ENCODE measurements at places on chromosomes 3 and 15.
A peak's percentile ranks its signal among the peaks of the same experiment; 100 is the strongest.

GRCh38 chr3:198079771-198080520, 119.9 kb downstream of the LMLN start:
- DNase-seq, result peak; percentile 75

DNA sequence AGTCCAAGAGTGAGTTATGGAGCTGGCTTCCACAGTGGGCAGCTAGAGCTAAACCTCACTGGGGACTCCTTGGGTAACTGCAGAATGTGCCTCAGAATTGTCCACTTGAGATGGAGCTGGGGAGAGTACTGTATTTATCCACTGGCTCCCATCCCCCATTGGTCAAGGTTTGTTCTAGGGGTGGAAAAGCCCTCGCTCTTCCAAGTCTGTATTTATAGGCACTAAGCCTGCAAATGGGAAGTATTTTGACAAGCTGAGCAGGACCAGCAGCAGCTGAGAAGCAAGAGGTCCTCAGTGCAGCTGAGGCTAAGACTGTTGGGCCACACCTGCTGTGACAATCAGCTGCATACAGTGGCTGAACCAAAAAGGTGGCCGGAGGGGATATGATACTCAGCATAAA, 5.8 kb downstream of the USP13 start:
- DNase-seq, result no peak

DNA sequence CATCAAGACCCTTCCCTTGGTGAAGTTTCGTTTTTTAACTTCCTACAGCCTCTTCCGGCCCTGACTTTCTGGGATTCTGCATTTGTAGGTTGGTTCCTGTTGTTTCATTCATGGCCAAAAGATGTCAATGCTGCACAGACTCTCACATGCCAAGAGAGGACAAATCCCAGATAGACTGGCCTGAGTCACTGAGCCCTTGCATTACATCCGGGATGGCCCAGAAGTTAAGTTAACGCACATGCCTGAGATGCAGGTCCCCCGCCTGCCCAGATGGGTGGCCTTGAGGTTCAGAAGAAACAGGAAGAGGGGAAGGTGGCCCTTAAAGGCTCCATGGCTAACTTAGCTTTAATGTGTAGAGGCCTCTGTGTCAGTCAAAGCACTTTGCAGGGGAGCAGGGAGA, 51.6 kb upstream of the SRGAP3 start:
- no peak for DNase-seq

GRCh38 chr15:58517252-58517681, 85.5 kb downstream of the LIPC start:
- DNase-seq, result no peak

DNA sequence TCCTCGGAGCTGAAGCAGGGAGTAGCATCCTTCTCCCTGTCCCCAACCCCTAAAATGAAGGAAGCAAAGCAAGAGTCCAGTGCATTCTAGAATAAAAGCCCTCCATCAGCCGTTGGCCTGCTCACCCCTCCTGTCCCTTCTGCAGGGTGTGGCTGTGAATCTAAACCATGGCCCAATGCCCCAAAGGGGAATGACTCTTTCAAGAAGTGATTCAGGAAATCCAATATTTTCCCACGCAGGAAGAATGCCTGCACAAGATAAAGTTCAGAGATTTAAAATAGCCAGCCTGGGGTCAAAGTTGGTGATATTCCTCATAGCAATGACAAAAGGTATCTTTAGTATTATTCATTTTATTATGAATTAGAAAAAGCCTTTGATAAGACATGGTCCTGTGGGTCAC, 38.5 kb downstream of the SLCO2A1 start:
- DNase-seq, result no peak

DNA sequence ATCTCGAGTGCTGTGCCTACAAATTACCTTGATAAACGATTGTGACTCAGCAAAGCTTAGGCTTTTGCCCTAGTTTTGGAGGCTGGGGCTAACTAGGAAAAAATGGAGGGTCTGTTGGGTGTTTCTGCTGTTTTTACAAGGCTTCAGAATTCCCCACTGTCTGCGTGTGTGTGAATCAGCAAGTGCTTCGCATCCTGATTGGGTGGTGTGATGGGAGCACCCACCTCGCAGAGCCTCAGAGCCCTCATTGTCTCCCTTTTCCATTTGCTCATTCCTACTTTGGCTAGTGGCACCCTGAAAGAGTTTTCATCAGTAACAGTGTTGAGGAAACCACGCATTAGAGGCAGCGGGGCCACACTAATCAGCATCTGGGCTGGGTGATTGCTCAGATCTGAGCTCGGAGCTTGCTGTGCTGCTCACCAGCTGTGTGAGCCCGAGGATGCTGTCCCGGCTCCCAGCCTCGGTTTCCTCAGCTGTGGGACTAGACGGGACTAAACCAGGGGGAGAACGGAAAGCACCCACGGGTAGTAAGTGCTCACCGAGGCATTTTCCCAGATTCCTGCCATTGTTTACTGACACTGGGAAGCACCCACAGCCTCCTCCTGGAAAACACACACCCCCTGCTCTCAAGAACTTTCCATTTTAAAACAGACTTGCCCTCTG, 40.6 kb downstream of the GOLGA8S start:
- no peak for DNase-seq

DNA sequence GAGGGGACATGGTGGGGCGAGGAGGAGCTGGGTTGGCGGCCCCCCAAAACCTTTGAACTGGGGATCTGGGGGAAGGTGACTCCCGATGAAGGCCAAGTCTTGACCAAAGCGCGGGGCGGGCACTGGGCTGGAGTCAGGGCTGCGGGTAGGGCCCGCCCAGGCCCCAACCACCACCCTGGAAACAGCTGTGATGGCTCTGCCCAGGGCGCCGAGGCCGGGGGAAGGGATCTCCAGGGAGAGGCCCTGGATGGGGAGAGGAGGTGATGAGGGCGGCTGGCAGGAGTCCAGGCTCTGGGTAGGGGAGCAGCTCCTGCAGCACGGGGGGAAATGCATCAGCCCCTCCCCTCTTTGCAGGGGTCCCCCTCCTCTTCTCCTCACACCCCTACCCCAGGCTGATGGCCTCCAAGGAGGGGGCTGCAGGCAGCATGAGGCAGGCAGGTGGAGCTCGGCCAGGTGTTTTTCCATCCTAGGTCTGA, 5.9 kb upstream of the C15orf39 start:
- no peak for DNase-seq

GRCh38 chr3:31724651-31725050, 191.9 kb downstream of the STT3B start:
- DNase-seq, result no peak

- DNase-seq, result no peak
Measured at GRCh38 chr3:178382449-178383061, 153.7 kb upstream of the KCNMB2 start.

DNA sequence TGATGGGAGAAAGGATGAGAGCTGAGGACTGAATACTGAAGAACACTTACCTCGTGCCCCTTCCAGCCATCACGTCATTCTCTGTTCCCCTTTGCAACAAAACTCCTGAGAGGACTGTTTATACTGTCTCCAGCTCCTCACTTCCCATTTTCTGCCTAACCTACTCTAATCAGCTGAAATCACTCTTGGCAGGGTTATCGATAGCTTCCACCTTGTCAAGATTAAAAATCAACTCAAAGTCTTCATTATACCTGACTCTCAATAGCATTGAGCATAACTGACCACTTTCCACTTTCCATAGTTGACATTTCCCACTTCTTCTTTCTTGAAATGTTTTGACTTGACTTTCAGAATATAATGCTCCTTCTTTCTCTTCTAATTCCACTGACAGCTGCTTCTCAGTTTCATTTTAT, 4.3 kb downstream of the BTBD1 start:
- DNase-seq, result no peak

DNA sequence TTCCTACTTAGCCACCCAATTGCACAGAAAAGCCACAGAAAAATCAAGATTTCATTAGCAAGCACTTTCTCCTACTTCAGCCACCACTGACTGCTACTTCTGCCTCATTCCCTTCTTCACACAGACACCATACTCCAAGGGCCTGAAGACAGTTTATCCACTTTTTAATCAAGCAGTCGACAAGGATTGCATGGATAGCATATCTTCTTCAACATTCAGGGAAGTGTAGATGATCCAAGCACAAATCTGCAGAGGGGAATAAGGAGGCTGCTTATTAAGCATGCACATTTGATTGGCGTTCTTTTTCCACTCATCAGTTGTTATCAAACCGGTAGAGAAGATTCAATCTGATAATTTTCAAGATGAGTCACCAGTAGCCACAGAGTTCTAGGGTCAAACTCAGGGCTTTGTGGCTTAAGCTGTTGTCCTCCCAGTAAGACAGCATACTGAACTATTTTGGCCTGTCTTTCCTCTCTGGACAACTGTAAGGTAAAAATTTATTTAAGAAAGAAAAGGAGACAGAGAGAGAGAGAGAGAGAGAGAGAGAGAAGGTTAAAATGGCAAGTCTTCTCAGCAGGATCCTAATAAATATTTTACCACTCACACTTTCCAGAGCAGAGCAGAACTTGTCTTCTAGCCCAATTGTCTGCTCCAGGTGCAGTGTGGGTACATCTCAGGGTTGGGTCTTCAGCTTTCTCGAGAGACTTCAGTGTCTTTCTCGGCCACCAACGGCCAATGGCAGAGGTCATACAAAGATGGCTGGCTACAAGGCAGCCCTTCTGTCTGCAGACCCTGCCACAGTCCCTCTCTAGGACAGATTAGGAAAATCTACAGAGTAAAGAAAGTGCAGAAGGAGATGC, 80.6 kb upstream of the BHLHE40 start:
- DNase-seq, result no peak

DNA sequence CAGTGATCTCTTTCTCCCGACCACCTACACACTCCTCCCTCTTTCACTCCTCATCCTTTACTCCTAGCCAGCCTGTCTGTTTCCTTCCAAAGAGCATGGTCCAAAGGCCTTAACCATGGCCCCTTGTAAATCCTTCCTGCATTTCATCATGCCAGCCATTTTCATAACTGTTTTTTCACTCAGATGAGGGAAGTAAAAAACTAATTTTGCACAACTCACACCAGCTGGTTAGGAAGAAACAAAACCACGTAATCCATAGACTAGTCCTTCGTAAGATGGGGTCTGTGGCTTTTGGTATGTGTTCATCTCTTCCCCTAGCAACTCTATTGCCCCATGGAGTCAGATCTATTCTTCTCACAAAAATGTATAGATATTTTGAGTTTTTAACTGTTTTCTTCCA, 187.8 kb downstream of the SHOX2 start:
- DNase-seq, result no peak

- DNase-seq, result no peak
Measured at GRCh38 chr3:81760215-81760614, 1.2 kb downstream of the GBE1 start.

- DNase-seq, result no peak
Measured at GRCh38 chr15:67413770-67414390, 107.1 kb upstream of the C15orf61 start.

- no peak for DNase-seq
Measured at GRCh38 chr15:32872621-32873283, 154.9 kb downstream of the GREM1 start.

- DNase-seq, result no peak
Measured at GRCh38 chr3:32614956-32615355, 44.3 kb upstream of the DYNC1LI1 start.

DNA sequence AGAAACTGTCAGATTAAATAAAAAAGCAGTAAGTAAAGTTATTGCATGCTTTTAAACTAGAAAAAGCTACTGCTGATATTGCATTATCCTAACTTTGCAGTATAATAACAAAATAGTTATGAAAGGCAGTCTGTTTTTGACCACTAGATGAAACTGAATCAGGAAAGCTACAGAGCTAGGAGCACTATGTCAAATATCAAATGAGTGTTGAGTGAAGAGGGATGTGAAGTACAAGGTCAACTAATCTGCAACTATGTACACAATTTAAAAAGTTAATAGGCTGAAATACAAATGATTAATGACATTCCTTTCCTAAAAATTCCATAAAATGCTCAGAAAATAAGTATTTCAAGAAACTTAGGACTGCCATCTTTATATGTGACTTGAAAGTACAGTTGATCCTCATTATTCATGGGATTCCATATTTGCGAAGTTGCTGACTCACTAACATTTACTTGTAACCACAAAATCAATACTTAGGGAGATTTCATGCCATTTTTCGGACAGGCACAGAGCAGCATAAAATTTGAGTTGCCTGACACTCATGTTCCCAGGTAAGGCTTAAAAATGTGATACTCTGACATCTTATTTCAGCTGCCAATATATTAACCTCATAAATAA, 34.5 kb downstream of the SLC4A7 start:
- no peak for DNase-seq

- no peak for DNase-seq
Measured at GRCh38 chr3:54535619-54536018, 392.2 kb downstream of the LRTM1 start.

DNA sequence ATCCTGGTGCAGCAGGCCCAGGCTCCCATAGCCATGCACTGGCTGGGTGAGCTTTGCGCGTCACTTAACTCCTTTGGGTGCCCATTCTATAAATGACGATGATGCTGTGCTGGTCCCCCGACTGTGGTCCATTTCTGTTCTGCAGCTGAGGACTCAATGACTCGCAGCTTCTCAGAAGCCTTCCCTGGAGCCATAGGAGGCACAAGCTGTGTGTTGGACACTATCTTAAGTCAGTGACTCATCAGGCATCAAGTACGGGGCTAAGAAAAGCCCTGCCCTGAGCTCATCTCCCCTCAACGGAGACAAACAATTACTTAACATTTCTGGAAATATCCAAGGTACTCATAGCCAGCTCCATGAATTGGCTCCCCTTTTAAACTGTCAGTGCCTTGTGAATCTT, 13.8 kb upstream of the MUSTN1 start:
- no peak for DNase-seq

DNA sequence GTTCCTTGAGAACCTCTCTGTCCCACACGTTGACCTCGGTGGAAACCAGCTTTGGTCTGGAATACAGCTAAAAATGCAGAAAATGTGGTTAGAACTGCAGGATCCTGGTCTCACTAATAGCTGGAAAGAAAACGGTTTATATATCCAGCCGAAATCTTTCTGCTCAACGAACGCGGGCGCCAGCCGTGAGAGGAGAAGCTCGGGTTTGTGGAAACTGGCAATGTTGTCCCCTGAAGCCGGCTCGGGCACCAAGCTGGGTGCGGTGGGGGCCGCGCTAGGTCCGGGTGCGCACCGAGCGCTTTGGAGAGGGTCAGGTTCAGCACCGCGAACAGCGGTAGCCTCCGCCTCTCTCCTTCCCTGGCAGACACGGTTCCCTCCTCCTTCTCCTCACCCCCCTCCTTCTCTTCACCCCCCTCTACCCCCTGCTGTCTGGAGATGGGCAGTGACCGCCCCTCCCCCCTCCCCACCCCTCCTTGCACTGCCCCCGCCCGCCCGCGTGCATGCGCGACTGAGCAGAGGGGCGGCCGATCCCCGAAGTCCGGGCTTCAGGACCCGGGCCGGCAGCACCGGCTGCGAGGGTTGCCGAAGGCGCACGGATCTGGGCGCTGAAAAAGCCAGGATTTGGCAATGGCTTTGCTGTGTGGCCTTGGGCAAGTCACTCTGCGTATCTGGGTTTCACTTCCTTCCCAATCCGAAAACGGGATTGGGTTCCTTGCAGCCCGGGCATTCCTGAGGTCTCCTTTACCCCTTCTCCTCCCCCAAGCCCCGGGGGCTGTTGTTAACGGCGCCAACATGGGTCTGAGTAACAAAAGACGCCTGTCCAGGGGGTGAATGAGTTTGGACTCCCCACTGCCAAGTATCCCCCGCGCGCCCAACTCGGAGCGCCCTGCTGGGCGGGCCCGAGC, at the start of gene SKOR1:
Gene SKOR1 (plus strand): TSS at position 534 of the 905 bp plus-strand sequence. CDS start 94 bp downstream, at position 628.
- DNase-seq, result no peak
